ENCODE measurements at places on chromosomes 16 and 17. TPM values are rescaled to one million over a fixed set of nuclear protein-coding genes. Genes with fewer than 3 reads are reported as not detected.

Gene TSNAXIP1
- 1.1 TPM for total RNA-seq

Gene SHBG
- 0.72 TPM for total RNA-seq

Gene HERPUD1
- total RNA-seq = 251 TPM

Gene DLX4
- 0.20 TPM for total RNA-seq

Gene ALOX12B
- total RNA-seq = not detected

Gene CTF1
- 1.6 TPM for total RNA-seq

Gene GNGT2
- 0.70 TPM for total RNA-seq

Gene TEKT1
- not detected for total RNA-seq

Gene BIRC5
- total RNA-seq = 0.82 TPM

Gene WNT9B
- total RNA-seq = 0.12 TPM

Gene TAT
- total RNA-seq = 0.20 TPM

Gene NPTX1
- total RNA-seq = 0.43 TPM

Gene HIC1
- total RNA-seq = 3.0 TPM

Gene KANSL1
- total RNA-seq = 49.2 TPM

Gene POLG2
- 12.9 TPM for total RNA-seq

Gene PROCA1
- total RNA-seq = 0.25 TPM

Gene KRT40
- total RNA-seq = 0.24 TPM

Gene PHOSPHO1
- not detected for total RNA-seq

Gene PRDM7
- not detected for total RNA-seq

Gene CMTM2
- total RNA-seq = 0.84 TPM

Gene PRSS27
- total RNA-seq = 0.22 TPM

Gene GCSH
- total RNA-seq = 8.2 TPM

Gene CD19
- 0.09 TPM for total RNA-seq

Gene SHISA6
- total RNA-seq = 0.52 TPM

Gene PIK3R5
- total RNA-seq = 2.4 TPM

Gene CFAP97D1
- not detected for total RNA-seq

Gene GPR142
- 0.55 TPM for total RNA-seq

Gene RASD1
- 30.7 TPM for total RNA-seq

Gene CA7
- not detected for total RNA-seq

Gene ARL5C
- 0.73 TPM for total RNA-seq

Gene TELO2
- total RNA-seq = 16.8 TPM

Gene CCDC200
- total RNA-seq = not detected

Gene NPIPA8
- total RNA-seq = 0.55 TPM

Gene FLOT2
- 65.2 TPM for total RNA-seq

Gene CLEC18C
- 0.19 TPM for total RNA-seq

Gene CPHXL2
- not detected for total RNA-seq

Gene DBF4B
- 5.0 TPM for total RNA-seq

Gene NXPH3
- total RNA-seq = 0.62 TPM

Gene ARL2BP
- total RNA-seq = 16.3 TPM

Gene MYO15A
- 1.3 TPM for total RNA-seq

Gene PRSS36
- total RNA-seq = 0.14 TPM

Gene KRT20
- not detected for total RNA-seq

Gene TMEM235
- total RNA-seq = not detected

Gene NPIPB8
- 0.25 TPM for total RNA-seq

Gene FOXL1
- 0.08 TPM for total RNA-seq

Gene SMIM36
- total RNA-seq = not detected

Gene GCGR
- total RNA-seq = 0.79 TPM

Gene TMEM107
- total RNA-seq = 5.2 TPM

Gene PRCD
- 1.3 TPM for total RNA-seq

Gene MYH2
- not detected for total RNA-seq

Gene TNFRSF13B
- not detected for total RNA-seq

Gene GRAPL
- total RNA-seq = not detected

Gene MYH8
- not detected for total RNA-seq

Gene HOXB6
- total RNA-seq = 0.86 TPM

Gene SPEM1
- not detected for total RNA-seq
